ENCODE measurements at places on chromosomes 7 and 10.

DNA sequence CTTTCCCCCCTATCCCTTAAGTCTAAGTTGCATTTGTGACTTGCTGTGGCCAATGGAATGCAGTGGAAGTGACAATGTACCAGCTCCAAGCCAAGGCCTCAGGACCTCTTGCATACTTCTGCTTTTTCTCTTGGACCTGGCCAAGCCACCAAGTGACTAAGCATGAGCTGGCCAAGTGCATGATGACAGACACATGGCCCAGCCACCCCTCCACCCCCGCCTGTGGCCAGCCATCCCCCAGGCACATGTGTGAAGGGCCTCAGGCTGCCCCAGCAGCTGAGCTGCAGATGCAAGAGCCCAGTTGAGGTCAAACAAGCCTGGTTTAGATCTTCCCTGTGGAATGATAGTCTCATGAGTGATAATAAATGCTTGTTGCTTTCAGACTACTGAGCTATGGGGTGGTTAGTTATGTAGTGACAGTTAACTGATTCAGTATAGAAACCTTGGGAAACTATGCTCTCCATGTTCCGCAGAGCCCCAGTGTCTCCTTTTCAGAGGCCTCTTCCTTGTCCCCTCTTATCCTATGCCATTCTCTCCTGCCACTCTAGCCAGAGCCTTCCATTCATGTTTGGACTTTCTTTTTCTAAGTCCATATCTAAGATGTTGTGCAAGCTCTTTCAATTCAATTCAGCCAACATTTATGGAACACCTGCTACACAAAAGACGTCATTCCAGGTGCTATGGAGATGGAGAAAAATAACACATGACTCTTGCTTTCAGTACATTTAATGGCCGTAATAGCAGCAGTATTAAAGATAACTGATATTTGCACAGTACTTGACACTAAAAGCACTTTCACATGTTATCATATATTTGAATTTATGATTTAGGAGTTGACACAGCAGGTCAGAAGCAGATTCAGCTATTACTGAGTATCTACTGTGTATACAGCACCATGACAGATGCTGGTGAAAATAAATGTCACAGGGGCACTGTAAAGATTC lies 55.5 kb upstream of the LOXL4 start:
- DNase-seq = no peak

DNA sequence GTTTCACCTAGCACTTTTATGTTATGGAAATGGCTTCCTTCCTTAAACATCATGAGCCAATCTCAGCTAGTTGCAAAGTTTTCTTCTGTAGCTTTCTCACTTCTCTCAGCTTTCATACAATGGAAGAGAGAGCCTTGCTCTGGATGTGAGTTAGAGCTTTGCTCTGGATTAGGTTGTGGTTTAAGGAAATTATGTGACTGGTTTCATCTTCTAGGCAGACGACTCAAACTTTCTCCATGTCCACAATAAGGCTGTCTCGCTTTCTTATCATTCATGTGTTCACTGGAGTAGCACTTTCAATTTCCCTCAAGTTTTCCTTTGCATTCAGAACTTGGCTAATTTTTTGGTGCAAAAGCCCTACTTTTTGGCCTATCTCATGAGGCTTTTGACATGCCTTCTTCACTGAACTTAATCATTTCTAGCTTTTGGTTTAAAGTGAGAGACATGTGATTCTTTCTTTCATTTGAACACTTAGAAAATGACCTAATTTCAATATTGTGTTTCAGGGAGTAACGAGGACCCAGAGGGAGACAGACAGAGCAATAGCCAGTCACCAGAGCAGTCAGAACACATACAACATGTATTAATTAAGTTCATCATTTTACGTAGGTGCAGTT lies 49.8 kb downstream of the CNOT4 start:
- DNase-seq = no peak

GRCh38 chr7:128233471-128233870 lies 7.6 kb upstream of the LEP start:
- no peak for DNase-seq

DNA sequence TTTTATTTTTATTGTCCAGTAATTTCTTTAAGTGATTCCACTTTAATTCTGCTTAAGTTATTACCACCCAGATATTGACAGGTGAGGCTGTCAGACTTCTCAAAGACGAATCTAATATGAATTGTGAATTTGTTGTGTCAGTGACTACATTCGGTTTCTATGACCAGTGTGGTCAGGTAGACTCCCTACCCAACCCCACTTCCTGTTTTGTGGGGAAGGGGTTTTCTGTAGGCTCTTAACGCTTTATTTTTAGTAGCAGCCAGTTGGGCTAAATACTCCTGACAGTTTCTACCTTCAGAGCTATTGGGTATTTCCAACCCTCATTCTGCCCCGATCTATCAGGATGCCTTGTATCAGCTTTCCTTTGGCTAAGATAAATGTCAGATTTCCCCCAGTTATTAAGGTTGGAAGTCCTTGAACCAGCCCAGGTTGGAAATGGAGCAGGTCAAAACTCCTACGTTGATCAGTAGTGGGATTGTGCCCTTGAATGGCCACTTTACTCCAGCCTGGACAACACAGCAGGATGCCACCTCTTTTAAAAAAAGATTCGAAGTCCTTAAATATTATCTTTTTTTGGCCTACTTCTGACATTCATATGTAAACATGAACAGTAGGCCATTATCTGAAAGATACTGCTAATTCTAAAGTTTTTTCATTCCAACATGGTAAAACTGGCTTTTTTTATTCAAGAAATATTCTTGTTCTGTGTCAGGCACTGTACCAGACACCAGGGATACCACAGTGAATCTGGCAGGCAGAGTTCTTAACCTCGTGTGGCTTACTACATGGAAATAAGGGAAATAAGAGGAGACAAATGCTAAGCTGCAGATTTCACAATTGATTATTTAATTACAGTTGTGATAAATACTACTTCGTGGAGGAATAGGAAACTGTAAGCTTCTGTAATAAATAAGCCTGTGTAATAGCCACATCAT lies 133.3 kb upstream of the SAMD8 start:
- DNase-seq = no peak

GRCh38 chr10:125820701-125821100 lies 2.4 kb downstream of the UROS start:
- no peak for DNase-seq

DNA sequence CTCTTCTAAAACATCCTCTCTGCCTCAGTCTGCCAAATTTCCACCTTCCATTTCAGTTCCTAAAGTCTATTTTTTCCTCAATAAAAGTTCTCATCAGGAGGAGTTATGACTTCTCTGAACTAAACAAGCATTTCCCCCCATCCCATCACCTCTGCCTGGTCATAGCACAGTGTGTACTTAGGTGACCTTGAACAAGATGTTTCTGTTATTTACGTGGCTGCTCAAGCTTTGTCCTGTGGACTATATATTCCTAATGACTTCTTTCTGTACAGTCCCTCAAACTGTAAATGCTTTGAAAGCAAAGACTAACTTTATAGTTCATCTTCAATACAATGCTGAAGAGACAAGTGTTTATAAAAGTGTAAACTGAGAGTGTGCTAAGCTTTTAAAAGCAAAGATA lies 166.9 kb downstream of the CPEB3 start:
- DNase-seq = no peak

- DNase-seq = no peak
These were observed 704.9 kb upstream of the LRRN3 start for GRCh38 chr7:110386006-110386405.

DNA sequence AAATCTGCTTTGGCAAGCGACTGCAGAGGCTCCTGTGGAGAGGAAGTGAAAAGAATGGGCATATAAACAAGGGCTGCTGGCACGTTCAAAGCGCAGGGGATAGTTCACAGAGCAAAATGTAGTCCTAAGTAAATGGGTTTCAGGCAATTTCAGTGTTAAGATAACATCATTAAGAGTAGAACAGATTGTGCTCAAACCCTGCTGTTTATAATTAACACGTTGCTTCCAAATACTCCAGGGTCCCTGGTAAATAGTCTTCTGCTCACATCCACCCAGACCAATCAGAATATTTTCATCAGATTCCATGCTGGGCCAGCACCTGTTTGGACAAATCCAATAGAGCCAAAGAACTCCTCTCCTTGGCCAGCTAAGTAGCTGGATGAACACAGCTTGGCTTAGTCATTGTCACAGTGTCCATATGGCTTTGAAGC lies 81.4 kb downstream of the ORC5 start:
- no peak for DNase-seq

GRCh38 chr10:80465839-80466590 lies 11.9 kb downstream of the TSPAN14 start:
- no peak for DNase-seq

GRCh38 chr7:16816824-16817223 lies 12.0 kb upstream of the AGR2 start:
- no peak for DNase-seq

GRCh38 chr7:37234334-37234733 lies 214.3 kb downstream of the ELMO1 start:
- no peak for DNase-seq

DNA sequence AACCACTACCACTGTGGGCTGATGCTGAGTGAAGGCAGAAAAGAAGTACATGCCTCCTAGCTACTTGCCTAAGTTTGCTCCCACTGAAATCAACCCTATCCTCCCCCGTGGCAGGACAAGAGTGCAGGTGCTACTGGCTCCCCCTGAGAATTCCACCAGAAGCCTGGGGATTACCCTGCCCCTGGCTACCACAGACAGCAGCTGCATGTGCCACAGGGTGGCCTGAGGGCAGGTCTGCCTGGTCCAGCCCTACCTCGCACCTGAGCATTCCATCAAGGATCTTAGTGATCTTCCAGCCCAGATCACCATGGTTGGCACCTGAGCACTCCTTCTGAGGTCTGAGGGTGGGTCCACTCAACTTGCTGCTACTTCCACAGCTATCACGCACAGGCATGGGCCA lies 176.4 kb upstream of the SMIM30 start:
- no peak for DNase-seq

DNA sequence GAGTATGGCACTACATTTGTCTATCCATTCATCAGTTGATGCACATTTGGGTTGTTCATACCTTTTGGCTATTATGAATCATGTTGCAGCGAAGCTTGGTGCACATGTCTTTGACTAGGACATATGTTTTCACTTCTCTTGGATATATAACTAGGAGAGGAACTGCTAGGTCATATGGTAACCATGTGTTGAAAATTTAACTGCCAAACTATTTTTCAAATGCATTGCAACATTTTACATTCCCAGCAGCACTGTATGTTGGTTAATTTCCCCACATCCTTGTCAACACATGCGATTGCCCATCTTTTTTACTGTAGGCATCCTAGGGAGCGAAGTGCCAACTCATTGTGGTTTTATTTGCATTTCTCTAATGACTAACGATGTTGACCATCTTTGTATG lies 183.4 kb downstream of the PRKCQ start:
- no peak for DNase-seq

DNA sequence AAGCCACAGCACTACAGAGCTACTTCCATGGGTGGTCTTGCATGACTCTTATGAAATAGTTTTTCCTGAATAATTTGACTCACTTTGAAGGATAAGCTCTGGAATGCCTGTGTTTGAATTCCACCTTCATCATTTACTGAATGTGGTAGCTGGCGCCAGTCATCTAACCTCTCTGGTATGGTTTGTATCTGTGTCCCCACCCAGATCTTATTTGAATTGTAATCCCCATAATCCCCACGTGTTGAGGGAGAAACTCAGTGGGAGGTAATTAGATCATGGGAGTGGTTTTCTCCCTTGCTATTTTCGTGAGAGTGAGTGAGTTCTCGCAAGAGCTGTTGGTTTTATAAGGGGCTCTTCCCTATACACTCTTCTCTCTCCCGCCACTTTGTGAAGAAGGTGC lies 11.2 kb upstream of the SLC13A1 start:
- no peak for DNase-seq

DNA sequence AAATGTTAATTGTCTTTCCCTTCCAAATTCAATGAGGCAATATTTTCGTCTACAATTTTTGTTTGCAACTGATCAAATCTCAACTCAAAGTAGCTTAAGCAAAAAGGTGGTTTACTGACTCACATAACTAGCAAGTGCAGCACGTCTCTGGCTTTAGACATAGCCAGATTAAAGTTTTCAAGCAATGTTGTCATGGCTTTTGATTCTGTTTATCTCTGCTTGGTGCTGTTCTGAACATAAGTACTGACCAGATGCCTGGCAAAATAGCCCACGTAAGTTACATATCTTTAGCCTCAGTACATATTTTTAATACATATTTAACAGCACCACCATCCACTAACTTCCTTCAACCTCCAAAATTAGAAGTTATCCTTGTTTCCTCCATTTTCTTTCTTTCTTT lies 877.9 kb downstream of the KCNMA1 start:
- DNase-seq = no peak
